Tibial nerve (tissue), 4 donors: ENCODE measurements at places on chromosomes 12 and 14.
A peak's percentile ranks its signal among the peaks of the same experiment; 100 is the strongest.

DNA sequence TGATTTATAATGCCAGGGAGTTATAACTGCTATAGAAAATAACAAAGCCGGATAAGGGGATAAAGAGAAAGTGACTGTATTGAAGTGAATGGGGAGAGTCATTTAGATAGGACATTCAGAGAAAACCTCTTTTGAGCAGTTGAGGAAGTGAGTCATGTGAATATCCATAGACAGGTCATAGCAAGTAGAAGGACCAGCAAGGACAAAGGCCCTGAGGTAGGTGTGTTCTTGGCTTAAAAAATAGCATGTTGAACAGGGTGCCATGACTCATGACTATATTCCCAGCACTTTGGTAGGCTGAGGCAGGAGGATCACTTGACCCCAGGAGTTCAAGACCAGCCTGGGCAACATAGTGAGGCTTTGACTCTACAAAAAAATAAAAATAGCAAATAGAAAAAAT is 51.5 kb upstream of the RAP1B start:
- no peak for DNase-seq

GRCh38 chr14:61841145-61841544 is 78.9 kb downstream of the SNAPC1 start:
- no peak for DNase-seq

GRCh38 chr12:87233671-87234070 is 795.5 kb downstream of the C12orf50 start:
- no peak for DNase-seq

- DNase-seq, result no peak
These were observed 38.8 kb downstream of the UBR7 start for GRCh38 chr14:93245764-93246420.

- no peak for DNase-seq
These were observed 8.3 kb downstream of the GALNT16 start for GRCh38 chr14:69268223-69268622.

DNA sequence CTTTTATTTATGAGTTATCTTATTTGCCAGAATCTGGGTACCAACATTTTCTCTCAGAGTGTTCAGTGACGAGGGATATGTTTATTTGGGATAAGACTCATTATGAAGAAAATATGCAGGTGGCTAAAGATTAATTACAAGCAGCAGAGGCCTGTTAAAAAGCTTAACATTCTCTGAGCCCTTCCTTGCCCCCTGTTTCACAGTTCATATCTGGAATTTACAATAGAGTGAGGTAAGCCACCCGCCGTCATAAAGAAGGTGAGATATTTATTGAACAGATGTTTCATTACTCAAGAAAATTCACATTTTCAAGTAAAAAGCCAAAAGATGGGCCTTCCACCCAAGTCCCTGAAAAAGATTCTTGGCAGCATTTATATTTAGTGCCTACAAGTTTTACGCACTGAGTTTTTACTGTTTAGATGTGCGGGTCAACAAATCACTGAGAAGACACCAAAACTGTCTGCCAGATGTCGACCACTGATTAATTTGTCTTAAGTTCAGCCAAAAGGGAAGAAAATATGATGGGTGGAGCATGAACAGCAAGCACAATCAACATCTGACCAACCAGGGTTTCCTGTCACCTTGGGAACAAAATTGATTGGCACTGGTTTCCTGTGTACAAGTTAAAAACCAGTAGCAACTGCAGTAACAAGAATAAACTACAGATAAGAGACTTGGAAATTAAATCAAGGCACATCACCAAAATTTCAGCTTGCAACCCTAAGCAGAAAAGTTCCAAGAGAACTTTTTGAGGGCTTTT is 85.5 kb upstream of the PTPRB start:
- DNase-seq, result no peak

GRCh38 chr12:24349051-24349799 is 399.8 kb upstream of the SOX5 start:
- DNase-seq, result no peak

DNA sequence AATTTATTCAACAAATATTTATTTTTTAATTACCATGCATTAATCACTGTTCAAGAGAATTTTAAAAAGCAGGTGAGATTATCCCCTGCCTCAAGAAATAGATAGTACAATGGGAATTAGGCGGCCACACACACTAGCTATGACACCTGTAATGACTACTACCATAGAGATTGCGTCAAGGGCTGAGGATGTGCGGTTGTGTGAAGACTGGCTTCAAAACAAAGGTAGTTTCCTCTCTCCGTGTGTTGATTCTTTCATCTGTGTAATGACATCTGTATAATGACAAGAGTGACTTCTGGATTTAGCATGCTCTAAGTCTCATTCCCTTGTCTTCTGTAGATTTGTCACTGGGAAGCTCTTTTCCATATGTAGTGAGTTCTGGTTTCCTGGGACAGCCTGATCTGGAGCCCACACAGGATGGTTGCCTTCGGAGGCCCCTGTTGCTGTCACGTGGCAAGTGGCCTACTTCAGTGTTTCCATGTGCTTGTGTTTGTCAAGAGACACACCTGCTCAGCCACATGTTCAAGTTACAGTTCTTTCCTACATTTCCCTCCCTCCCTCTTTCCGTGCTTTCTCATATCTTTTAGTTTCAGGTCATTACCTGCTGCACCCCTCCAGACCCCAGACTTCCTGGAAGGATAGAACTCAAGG is 64.3 kb downstream of the GALNT8 start:
- no peak for DNase-seq

DNA sequence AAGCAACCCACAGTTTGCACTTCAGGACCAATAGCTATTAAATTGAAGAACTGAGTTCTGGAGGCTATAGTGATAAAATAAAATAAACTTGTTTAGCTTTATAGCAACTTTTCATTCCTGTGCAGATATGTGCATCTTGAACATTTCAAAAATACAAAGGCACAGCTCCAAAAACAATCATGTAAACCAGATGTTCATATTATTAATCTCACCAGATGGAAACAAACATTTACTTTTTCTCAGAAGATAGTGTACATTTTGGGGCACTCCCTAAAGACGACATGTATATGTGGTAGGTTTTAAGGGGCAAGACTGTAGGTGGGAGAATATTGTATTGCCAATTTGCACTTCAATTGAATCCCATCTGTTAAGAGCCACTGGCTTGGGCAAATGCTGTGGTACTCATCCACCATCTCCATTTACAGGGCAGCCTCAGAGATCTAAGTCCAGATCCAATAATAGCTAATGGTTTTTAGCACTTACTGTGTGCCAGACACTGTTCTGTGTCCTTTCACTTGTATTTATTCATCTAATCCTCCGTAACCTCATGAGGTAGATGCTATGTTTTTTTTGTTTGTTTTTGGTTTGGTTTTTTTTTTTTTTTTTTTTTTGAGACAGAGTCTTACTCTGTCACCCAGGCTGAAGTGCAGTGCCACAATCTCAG is 49.1 kb downstream of the PTGER2 start:
- no peak for DNase-seq

DNA sequence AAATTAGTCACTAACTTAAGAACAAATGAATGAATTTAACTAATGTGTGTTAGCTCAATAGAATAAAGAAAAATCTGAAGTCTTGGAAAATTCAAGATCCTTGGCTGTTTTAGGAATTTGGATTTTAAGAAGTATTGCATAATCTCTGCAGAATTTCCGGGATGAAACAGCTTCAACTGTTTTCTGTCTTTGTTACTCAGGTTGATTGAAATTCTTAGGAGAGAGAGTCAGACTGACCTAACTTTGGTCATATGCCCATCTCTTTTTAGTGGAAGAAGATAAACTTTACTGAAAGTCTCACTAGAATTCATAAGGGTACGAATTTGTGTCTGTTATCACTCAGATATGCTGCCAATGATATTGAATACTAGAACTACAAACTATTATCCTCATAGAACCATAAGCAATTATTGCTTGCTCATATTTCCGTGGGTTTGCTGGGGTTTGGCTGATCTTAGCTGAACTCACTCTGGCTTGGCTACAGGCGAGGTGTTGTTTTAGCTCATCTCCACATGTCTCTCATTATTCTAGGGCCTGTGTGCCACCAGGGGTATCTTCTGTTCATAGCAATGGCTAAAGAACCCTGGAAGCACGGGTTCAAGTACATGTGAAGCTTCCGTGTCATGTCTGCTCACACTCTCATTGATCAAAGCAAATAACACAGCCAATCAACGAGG is 257.4 kb upstream of the NOVA1 start:
- DNase-seq, result no peak

- no peak for DNase-seq
These were observed 64.0 kb upstream of the ATF1 start for GRCh38 chr12:50699940-50700339.

- no peak for DNase-seq
These were observed 64.6 kb downstream of the SOX5 start for GRCh38 chr12:23884909-23885308.

GRCh38 chr12:64968989-64969819 is 144.8 kb downstream of the TBC1D30 start:
- DNase-seq, result no peak

DNA sequence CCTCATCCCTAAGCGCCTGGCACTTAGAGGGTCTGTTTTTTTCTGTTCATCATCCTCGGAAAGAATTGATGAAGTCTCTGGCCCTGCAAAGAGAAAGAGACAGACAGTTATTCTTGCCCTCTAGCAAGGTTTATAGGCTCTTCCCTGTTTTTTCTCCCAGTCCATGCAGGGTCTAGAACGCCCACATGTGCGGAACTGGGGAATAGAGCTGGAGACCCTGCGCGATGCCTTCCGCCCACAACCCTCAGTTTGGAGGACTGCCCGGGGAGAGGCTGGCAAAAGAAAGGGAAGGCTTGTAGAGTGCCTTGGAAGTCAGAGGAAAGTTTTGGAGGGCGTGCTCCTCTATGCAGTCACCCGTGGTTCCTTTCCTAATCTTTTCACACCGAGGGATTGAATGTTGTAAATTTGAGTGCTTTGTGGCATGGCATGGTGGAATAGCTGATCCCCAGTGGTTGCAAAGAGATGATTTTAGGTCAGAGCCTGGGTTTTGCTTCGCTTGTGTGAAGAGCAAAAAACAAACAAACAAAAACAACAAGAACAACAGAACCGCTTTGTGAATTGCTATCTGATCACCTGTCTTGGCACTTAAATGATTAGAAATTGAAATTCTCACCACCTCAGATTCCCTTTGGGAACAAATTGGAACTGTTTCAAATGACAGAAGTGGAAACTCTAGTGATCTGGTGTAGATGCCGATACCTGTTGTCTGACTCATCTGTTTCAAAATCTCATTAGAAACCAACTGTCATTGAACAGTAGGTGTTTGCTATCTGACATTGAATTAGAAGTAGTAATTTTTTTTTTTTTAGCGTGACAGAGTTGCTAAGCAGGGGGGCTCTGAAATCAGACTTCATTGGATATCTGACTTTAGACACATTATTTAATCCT is 947 bp downstream of the GAS2L3 start:
- DNase-seq, result no peak

DNA sequence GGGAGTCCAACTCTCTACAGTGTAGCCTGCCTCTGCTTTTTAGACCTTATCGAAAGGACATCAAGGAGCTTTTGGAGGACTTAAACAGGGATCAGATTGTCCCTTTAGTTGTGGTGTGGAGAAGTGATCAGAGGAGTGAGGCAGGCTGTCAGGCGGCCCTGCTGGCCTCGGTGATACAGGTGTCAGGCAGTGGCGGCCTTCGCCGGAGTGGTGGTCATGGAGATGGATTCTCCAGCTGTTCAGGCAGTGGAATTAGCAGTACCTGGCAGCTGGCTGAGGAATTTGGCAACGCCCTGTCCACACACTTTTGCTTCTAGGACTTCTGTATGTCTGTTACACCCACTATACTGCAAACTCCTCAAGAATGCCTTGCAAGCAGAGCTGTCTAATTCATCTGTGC is 4.2 kb upstream of the CLMN start:
- DNase-seq, result no peak

DNA sequence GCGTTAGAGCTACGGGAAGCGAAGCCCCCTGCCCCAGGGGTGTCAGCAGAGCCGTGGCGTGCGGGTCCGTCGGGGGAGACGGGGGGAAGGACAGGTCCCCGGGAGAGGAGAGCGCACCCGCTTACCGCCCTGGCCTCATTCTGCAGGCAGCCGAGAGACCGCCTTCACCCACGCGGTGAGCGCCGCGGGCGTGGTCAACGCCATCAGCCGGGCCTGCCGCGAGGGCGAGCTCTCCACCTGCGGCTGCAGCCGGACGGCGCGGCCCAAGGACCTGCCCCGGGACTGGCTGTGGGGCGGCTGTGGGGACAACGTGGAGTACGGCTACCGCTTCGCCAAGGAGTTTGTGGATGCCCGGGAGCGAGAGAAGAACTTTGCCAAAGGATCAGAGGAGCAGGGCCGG is 10.5 kb downstream of the WNT5B start:
- DNase-seq, result no peak

- no peak for DNase-seq
These were observed at the start of gene NTF3 for GRCh38 chr12:5432011-5432400. NTF3 (plus strand) TSS chr12:5432108; CDS start chr12:5432325, 217 bp downstream.

DNA sequence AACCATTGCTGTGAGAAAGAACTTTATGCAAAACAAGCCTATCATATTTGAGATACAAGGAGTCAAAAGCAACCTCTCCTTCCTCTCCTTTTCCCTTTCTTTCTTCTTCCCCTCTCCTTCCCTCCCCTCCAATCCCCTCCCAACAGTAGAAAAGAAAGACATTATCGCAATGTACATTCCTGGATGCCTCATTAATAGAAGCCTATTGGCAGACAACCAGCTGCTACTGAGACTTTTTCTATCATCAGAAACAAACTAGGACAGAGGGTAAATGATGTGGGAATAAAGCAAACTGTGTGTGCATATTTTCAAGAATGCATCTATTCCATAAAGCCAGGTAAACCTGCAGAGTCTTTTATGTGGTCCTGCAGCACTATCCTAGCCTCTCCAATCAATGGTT is 237.2 kb downstream of the ITPR2 start:
- DNase-seq, result no peak

DNA sequence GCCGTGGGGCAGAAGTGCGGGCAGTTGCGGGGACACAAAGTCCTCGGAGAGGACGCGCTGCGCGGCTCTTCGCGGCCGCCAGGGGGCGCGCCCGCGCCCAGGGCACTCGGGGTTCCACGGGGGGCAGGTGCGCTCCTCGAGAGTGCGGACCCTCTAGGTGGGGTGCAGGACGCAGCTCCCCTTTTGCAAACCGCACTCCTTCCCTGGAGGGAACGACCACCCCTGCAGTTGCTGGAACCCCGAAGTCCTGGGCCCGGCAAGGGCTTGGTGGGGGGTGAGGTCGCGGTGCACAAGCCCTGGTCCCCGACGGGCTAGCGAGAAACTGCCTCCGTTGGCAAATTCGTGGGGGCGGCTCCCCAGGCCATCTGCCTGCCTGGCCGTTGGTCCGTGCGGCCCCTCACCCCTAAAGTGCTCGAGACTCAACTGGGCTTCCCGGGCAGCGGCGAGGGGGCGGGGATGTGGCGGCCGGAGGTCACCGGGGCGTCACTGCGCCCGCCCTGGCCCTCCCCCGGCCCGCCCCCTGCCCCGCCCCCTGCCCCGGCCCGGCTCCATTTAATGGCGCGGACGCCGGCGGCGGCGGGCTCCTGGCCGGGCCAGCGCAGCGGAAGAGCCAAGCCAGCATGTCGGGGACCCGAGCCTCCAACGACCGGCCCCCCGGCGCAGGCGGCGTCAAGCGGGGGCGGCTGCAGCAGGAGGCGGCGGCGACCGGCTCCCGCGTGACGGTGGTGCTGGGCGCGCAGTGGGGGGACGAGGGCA is at the start of gene ADSS1:
TSS of gene ADSS1 (plus strand) at position 579 of the 756 bp plus-strand sequence. CDS start at position 621, 42 bp downstream.
- peak; percentile 40 for DNase-seq

GRCh38 chr12:11026118-11026517 is 3.7 kb upstream of the TAS2R19 start:
- no peak for DNase-seq
